ENCODE measurements at places on chromosomes 3 and 15.
A peak's percentile ranks its signal among the peaks of the same experiment; 100 is the strongest.

DNA sequence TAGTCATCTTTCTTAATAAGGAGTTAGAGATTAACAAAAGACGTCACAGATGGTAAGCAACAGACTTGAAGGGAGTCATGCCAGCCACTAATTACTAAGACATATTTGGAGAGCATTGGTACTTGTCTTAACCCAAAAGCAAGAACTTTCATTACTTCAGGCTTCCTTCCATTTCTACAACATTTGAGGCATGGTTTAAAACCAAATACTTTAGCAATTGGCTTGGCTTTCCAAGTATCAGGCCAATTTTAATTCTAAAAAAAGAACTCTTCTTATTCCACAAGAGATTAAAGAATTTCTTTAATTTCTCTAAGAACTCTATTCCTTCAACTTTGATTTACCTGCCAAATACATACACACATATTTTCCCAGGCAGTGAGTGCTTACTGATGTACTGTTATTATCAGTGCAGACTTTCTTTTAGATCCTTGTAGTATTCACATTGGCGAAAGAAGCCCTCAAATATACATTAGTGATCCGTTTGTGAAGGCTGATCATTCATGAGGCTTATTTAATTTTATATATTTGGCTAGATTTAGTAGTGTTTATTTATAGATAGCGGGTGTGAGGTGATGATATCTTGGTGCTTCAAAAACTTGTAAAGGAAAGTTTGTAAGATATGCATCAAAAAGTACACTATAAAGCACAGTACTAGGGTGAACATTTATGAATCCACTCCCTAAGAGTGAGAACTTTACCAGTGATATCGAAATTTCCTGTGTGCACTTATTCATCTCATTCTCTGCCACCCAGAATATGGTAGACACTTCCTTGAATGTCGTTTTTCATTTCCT lies 229.2 kb downstream of the MFSD1 start:
- DNase-seq = no peak

GRCh38 chr15:99016680-99017321 lies 9.2 kb upstream of the PGPEP1L start:
- DNase-seq = no peak

GRCh38 chr3:49248840-49249227 lies 28.2 kb downstream of the C3orf62 start:
- DNase-seq = peak; percentile 29

DNA sequence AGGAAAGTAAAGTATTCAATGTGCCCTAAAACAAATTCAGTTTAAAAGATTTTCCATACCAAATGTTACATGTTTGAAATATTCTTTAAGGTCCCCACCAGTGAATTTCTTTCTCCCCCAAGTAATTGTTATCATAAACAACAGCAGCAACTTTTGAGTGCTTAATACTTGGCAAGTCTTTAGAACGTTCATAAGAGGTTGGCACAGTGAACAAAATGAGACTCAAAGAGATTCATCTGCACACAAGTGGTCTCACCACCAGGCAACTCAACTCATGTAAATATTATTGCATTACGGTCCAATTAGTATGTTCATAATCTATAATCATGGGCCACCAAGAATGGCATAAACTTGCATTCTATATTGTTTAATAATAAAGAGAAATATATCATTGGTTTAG lies 98.7 kb downstream of the TBL1XR1 start:
- no peak for DNase-seq

DNA sequence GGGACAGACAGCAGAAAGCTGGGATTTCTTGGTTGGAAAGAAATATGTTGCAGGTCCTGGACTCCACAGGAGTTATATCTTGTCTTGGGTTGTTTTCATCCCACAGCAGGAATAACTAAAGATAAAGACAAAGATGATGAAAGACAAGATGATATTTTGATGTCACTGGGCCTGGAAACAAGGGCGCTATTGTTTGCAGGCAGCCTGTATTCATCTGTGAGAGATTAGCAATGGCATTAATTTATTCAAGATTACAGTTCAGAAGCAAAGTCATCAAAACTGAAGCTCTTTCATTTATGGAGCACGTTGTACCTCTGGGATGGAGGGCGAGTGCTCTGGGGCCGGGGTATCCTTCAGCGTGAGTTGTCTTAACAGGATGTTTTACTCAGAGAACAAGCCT lies 213.8 kb downstream of the LRTM1 start:
- no peak for DNase-seq

DNA sequence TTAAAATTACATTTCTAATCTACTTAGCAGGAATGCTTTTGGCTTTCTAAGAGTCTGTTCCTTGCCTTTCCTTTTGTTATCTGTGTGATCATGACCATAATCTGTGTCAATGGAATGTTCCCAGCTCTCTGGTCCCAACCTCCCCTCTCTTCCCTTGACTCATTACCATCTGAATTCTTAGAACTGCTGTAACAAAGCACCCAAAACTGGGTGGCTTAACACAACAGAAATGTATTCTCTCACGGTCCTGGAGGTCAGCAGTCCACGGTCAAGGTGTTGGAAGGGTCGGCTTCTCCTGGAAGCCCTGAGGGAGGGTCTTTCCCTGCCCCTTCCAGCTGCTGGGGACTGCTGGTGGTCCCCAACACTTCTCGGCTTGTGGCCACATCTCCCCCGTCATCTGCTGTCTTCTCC lies 81.1 kb downstream of the LRRK1 start:
- DNase-seq = no peak
